ENCODE measurements at places on chromosomes 6 and 20.

DNA sequence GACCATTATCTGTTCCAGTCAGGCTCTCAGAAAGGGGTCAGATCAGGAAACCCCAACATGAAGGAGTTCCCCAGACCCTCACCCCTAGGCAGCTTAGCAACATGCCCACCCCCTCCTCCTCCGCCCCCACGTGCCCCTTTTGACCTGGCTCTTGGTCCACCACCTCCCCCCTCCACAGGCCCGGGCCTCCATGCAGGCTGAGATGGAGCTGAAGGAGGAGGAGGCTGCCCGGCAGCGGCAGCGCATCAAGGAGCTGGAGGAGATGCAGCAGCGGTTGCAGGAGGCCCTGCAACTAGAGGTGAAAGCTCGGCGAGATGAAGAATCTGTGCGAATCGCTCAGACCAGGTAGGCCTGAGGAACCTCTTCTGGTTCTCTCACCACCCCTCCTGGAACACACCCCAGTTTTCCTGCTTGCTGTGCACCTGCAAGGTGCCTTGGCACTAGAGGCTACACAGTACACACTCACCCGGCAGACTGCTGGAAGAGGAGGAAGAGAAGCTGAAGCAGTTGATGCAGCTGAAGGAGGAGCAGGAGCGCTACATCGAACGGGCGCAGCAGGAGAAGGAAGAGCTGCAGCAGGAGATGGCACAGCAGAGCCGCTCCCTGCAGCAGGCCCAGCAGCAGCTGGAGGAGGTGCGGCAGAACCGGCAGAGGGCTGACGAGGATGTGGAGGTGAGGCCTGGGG is 21.9 kb downstream of the DEF6 start:
- DNase-seq: no peak

GRCh38 chr6:138004430-138005287 is 102.6 kb downstream of the PERP start:
- peak; percentile 7 for DNase-seq

- DNase-seq: no peak
Measured at GRCh38 chr6:162014069-162014811, 713.3 kb downstream of the PRKN start.

DNA sequence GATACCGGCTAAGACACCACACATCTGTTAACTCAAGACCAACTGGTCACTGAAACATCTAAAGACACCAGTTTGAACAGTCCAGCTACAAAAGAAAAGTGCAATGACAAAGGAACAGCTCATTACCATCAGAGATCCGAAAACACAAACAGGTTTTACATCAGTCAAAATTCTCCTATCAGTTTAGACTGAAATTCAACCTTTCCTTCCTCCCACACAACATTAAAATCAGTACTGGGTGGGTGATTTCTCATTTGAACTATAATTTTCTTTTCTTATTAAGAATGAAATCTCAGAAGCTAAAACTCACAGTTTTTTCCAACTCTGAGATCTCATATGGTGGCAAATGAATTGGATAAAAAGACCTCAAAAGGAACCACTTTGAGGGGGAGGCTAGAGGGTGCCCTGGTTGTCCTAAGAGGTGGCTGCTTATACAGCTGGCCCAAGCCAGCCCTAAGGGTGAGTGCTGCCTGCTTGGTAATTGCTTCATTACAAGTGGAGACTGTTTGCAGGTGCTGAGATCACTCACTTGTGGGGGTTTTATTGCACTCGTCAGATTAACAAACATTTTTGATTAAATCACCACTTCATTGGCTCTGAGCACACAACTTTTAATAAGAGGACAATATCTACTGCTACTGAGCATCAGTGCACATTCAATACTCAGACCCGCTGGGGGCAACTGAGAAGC is 4.3 kb downstream of the CCDC167 start:
- no peak for DNase-seq

DNA sequence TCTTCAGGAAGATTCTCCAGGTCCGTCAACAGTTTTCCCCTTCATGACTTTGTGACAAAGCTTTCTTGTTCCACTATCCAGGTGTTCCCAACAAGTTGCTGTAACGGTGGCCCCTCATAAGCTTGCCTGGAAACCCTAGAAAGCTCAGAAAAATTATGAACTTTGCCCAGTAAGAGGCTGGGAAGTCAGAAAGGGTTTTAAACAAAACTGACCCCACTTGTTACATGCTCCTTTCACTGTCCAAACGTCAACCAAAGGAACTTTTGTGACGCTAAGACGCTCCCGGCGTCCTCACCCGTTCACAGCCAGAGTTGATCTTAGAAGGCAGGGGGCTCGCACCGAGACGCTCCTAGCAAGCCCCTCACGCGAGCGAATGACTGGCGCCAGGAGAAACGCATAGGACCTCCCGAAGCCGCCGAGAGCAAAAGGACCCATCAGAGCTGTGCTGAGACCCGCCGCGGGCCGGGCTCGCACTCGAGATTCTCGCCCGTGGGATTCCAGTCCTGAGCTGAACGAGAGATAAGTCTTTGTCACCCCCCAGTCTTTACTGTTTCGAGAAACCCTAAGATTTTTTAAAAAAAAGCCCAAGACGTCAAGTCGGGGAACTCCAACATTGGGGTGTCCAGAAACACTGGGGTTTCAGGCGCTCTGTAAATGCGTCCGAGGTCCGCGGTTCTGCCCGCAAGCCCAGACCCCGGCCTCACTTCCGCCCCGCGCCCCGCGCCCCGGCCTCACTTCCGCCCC is 544 bp upstream of the ACAT2 start:
- DNase-seq: no peak

DNA sequence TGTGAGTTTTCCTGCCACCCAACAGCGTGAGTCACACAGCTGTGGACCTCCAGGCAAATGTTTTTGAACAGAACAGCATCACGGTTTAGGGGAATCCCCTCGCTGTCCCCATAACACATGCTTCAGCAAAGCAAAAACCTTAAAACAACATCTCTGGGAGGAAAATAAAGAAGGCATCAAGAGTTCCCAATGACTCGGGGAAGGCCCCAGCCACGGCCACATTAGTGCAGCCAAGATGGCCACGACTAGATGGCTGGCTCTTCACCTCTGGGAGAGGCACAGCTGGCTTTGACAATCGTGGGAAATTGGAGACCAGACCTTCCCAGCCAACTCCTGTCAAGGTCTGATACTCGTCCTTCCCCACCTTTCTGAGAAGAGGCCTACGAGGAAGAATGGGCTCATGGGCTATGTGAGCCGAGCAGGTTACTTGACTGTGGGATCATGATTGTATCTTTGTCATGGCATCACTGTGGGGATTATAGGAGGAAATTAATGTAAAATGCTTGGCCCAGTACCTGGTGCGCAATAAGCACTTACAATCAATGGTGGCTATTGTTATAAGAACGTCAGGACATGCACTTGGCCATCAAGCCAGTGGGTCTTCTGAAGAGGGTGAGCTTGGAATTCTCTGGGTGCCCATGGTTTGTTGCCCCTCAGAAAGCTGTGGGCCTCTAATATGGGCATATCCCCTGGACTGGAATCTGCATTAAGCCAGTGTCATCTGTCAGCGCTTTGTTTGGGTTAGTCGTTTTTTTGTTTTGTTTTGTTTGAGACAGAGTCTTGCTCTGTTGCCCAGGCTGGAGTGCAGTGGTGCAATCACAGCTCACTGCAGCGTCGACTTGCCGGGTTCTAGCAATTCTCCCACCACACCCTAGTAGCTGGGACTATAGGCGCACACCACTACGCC is 43.6 kb downstream of the FGD2 start:
- DNase-seq: no peak

DNA sequence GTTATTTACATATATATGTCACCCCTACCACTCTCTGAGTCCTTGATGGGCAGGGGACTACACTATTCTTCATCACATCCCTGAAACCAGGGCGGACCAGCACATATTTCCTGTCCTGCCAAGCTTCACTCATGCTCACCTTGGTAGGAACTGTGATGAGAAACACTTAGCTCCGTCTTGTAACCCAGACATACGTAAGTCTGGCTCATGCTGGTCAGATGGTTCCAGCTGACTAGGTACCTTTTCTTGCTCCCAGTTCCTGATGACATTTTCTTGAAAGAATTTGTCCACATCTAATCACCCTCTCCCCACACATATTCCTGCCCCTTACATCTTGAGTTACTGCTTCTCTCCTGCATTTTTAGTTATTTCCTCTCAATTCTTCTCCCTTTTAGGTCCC is 122.2 kb upstream of the MYLIP start:
- no peak for DNase-seq

GRCh38 chr6:144673807-144674206 is 388.7 kb downstream of the UTRN start:
- no peak for DNase-seq

- DNase-seq: no peak
Measured at GRCh38 chr20:5463007-5463686, 146.4 kb upstream of the PROKR2 start.

DNA sequence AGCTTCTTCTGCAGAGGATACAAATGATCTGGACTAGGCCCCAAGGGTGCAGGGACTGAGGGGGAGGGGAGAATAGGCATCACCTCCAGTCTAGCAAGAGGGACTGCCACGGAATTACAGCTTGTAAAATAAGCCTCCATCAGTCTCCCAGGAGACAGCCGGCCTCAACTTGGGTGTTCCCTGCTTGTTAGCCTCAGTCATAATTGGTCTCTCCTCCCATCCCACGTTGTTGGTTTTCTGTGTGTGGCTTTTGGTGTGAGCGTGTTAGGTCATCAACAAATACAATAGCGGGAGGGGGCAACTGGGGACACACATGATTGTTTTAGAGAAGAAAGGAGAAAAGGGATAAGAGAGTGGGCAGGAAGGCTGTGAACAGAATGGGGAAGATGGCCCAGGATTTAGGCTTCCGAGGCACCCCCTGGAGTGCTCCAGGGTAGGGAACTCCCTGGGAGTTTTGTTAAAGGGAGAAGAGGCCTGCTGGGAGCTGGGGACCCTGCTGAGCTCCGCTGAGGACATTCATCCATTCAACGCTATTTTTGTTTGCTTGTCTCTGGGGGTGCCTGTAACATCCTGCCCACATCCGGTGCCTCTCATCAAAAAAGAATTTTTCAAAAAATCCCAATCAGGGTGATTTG is 9.2 kb downstream of the FOXA2 start:
- no peak for DNase-seq

GRCh38 chr6:157645201-157645795 is 177.7 kb upstream of the SNX9 start:
- DNase-seq: no peak

DNA sequence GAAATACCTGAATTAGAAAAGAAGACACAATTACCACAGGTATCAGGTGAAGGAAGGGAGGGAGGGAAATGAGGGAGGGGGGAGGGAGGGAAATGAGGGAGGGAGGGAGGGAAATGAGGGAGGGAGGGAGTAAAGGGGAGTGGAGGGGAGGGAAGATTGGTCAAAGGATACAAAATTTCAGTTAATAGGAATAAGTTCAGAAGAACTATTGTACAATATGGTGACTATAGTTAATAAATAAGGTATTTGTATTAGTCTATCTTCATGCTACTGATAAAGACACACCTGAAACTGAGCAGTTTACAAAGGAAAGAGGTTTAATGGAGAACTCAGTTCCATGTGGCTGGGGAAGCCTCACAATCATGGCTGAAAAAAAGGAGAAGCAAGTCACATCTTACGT is 185.7 kb downstream of the EYA2 start:
- no peak for DNase-seq

DNA sequence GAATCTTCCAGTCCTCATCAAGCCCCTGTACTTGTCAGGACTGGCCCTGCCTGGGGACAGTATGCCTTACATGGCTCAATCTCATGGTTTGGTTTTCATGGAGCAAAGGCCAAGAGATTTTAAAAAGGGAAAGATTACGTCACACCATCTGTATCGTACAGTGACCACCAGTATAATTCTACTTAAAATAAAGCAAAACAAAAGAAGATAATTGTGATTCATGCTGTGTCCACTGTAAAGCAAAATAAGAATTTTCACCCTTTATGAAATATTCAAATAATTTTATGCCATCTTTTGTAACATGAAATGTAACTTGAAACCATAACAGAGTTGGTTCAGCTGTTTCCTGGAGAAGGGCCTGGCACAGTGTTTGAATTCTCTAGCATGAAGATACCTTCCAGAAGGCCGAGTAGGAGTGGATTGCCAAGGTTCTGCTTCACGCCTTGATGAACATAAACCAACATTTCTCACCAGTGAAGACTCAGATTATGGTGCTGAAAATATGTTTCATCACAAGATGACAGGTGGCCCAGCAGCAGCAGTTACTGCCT is 486.5 kb downstream of the RFPL4B start:
- no peak for DNase-seq

DNA sequence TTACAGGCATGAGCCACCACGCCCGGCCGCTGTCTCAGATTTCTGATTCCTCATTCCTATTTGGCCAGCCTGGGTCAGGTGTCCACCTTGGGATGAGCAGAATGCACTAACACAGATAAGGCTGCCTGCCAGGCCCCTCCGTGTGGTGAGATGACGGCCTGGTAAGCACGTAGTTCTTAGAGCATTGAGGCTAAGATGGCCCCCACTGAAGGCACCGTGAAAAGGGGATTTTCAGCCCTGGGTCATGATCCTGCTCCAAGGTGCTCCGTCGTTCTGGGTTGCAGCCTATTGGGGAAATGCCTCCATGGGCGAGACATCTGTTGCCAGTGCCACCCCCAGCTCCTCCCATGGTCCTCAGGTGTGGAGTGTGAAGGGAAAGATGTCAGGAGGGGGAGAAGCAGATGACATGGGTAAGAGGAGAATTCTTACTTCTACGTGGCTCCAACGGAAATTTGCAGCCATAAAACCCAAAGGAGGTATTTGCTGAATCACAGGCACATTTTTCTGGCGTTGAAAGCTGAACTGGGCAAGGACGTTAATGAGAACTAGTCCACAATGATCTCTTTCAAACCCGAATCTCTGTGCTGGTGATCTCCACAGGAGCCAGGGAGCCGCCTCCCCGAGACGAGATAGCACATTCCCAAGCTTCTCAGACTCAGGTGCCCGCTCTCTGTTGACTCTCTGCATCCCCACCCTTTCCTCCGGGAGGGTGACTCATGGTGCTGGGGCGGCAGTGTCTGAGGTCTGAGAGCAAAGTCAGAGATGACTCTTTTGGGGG is 34.0 kb upstream of the BMP6 start:
- DNase-seq: no peak

DNA sequence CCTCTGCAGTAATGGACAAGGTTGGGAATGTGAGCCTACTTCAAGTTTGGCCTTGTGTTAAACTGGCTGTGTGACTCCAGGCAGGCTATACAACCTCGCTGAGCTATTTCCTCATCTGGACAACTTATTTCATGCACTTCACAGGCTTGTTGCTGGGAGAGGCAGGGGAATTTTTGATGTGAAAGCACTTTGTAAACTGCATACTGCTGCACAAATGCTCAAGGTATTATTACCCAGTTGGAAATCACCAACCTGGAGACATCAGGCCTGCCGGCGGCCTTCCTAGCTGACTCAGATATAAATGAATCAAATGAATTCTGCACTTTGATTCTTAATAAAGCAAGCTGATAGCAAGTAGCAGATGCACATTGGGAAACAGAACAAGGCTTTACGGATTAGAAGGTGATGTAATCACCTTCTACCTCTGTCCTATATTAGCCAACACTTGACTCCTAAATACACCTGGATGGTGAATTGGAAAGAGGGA is 10.1 kb downstream of the JARID2 start:
- no peak for DNase-seq
